B cell (primary cell): ENCODE measurements at places on chromosomes 6 and 20. TPM values are rescaled to one million over a fixed set of nuclear protein-coding genes. Genes with fewer than 3 reads are reported as not detected.

- H3K27ac ChIP-seq: no peak overlapping the region
- H3K4me1 ChIP-seq: no peaks in the 10 kb centered on the region
- H3K27me3 ChIP-seq: no peaks in the 10 kb centered on the region
- no peaks in the 10 kb centered on the region for H3K36me3 ChIP-seq
Measured at GRCh38 chr6:32046450-32047083, 8.4 kb downstream of the CYP21A2 start.

DNA sequence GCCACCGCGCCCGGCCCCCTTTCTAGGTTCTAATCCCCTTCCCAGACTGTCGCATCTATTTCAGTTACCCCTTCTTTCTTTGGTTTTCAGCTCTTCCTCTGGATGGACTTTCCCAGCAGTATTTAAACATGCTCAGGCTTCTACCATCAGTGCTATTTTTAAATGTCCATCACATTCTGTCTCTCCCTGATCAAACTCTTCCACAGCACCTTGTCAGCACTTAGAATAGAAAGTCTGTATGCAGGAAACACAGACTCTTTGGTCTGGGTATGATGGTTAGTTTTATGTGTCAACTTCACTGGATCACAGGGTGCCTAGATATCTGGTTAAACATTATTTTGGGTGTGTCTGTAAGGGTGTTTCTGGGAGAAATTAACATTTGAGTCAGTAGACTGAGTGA is 297.8 kb upstream of the ECI2 start:
- H3K27me3 ChIP-seq: no peaks in the 10 kb centered on the region
- no peaks in the 10 kb centered on the region for H3K36me3 ChIP-seq
- H3K27ac ChIP-seq: no peak overlapping the region

- H3K36me3 ChIP-seq: no peaks in the 10 kb centered on the region
- no peaks in the 10 kb centered on the region for H3K4me1 ChIP-seq
- peak; percentile 37 for DNase-seq
- H3K4me3 ChIP-seq: no peak overlapping the region
- no peak overlapping the region for H3K27ac ChIP-seq
Measured at GRCh38 chr6:57021086-57021720, 25.3 kb upstream of the KIAA1586 start.

DNA sequence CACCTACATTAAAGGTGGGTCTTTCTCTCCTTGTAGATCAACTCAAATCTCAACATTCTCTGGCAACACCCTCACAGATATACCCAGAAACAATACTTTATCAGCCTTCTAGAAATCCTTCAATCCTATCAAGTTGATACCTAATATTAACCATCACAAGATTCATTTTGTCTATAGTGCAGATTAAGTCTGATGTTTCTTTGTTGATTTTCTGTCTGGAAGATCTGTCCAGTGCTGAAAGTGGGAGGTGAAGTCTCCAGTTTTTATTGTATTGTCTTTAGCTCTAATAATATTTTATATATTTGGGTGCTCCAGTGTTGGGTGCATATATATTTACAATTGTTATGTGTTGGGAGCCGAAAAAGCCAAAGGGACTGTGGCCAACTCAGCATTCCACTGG is 493.9 kb upstream of the ADGRB3 start:
- no peaks in the 10 kb centered on the region for H3K36me3 ChIP-seq
- no peaks in the 10 kb centered on the region for H3K4me1 ChIP-seq
- H3K27me3 ChIP-seq: no peaks in the 10 kb centered on the region
- no peak for DNase-seq
- no peak overlapping the region for H3K4me3 ChIP-seq

MUCL3 gene
- polyA plus RNA-seq: not detected in 2 replicates

NECAB3 gene
- polyA plus RNA-seq: 6.2 and 8.5 TPM in 2 replicates
